Lower leg skin (tissue), 4 donors: ENCODE measurements at places on chromosomes 5 and 9. TPM values are rescaled to one million over a fixed set of nuclear protein-coding genes. Genes with fewer than 3 reads are reported as not detected.

SLC6A3 gene
- not detected for total RNA-seq

SEMA5A gene
- total RNA-seq, result 15.6 TPM

ADAMTS6 gene
- total RNA-seq, result 1.1 TPM

TAL2 gene
- not detected for total RNA-seq

TMOD1 gene
- 3.7 TPM for total RNA-seq

HRCT1 gene
- total RNA-seq, result 2.5 TPM

STRBP gene
- 11.8 TPM for total RNA-seq

IRX4 gene
- total RNA-seq, result 32.5 TPM

GABRG2 gene
- total RNA-seq, result not detected

NOXA1 gene
- 3.4 TPM for total RNA-seq

CCDC180 gene
- total RNA-seq, result 0.08 TPM

PCDHA4 gene
- 0.58 TPM for total RNA-seq

PCDHA1 gene
- not detected for total RNA-seq

C5orf58 gene
- total RNA-seq, result not detected

IFNA4 gene
- total RNA-seq, result not detected

ARL14EPL gene
- total RNA-seq, result not detected

FBXL7 gene
- total RNA-seq, result 4.6 TPM

FBXW5 gene
- total RNA-seq, result 182 TPM

FAM151B gene
- total RNA-seq, result 1.8 TPM

F2R gene
- total RNA-seq, result 70.9 TPM

SPINK13 gene
- total RNA-seq, result not detected

IFNA13 gene
- not detected for total RNA-seq

EPB41L4A gene
- 16.2 TPM for total RNA-seq

ZNF346 gene
- total RNA-seq, result 16.5 TPM

IFNA2 gene
- total RNA-seq, result not detected

CFAP77 gene
- total RNA-seq, result not detected

PRLR gene
- total RNA-seq, result 6.1 TPM

ELOVL7 gene
- 75.5 TPM for total RNA-seq

CEL gene
- total RNA-seq, result 31.2 TPM

CRAT gene
- 21.1 TPM for total RNA-seq

PFN3 gene
- not detected for total RNA-seq

PTGES2 gene
- 47.9 TPM for total RNA-seq

SPACA9 gene
- total RNA-seq, result 14.7 TPM

SPATA31C1 gene
- total RNA-seq, result not detected

GPR151 gene
- not detected for total RNA-seq

LMAN2 gene
- total RNA-seq, result 164 TPM

PAEP gene
- 0.89 TPM for total RNA-seq

SPRY4 gene
- 5.4 TPM for total RNA-seq

SLC2A8 gene
- 28.7 TPM for total RNA-seq

SLC34A1 gene
- total RNA-seq, result not detected

SLC6A18 gene
- not detected for total RNA-seq

ZCCHC7 gene
- total RNA-seq, result 17.6 TPM

CTXN3 gene
- not detected for total RNA-seq

NMUR2 gene
- total RNA-seq, result not detected

MSX2 gene
- total RNA-seq, result 5.4 TPM

BHMT gene
- total RNA-seq, result 0.83 TPM

DMXL1 gene
- total RNA-seq, result 34.7 TPM

SHC3 gene
- total RNA-seq, result 0.72 TPM

GARIN3 gene
- total RNA-seq, result not detected

CFAP90 gene
- not detected for total RNA-seq

FREM1 gene
- total RNA-seq, result 0.53 TPM

PCDHA10 gene
- 0.08 TPM for total RNA-seq
